ENCODE measurements at places on chromosomes 1 and 21. TPM values are rescaled to one million over a fixed set of nuclear protein-coding genes. Genes with fewer than 3 reads are reported as not detected.

ETV3L gene
- total RNA-seq = not detected

- no peak for DNase-seq
These were observed 7.3 kb downstream of the SCYL3 start for GRCh38 chr1:169886422-169886821.

DNA sequence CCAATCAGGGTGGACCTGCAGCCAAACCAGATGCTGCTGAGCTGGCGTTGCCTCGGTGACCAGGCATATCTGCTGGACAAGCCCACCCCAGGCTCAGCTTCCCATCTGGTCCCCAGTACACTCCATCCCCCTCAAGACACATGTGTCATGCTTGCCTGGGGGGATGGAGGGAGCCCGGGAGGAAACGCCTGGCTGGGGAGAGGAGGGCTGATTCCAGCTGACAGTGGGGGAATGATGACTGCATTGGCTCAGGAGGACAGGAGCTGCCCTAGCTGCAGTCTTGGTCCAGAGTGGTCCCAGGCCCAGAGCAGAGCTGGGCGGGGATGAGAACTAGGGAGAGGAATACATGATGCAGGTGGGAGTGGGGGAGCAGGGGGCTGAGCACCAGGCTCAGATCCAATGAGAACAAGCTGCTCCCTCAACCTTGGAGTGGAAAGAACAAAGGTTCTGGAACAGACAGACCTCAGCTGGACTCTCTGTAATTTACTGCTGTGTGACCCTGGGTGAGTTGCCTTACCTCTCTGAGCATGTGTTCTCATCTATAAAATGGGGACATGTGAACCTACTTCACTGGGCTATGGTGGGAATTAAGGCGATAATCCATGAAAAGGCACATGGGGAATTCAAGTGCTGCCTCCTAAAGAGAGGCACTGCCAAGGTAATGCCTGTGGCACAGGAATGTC, 23.1 kb upstream of the ECE1 start:
- no peak for DNase-seq

- no peak for DNase-seq
These were observed 65.8 kb upstream of the TBX15 start for GRCh38 chr1:119053917-119054316.

DNA sequence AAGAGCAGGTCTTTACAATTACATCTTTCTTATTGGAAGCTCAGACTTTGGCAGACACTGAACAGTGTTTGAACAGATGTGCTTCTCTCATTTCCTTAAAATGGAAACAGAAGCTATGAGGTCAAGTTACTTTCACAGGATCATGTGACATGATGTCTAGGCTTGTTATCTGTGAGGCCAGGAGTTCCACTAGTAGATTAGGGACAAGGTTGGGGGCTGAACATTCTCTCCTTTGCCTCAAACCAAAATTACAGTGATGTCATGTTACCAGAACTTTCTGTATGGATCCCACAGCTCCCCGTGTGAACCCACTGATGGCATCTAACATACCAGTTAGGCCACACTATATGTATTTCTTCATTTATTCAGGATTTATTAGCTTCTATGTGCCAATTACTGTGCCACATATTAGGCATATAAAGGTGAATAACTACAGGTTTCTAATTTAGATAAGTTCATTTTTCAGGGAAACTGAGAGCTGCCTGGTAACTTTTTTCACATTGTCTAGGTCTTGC, 6.0 kb downstream of the DYNLT5 start:
- no peak for DNase-seq

- no peak for DNase-seq
These were observed 54.1 kb downstream of the LUZP1 start for GRCh38 chr1:23114424-23115079.

DNA sequence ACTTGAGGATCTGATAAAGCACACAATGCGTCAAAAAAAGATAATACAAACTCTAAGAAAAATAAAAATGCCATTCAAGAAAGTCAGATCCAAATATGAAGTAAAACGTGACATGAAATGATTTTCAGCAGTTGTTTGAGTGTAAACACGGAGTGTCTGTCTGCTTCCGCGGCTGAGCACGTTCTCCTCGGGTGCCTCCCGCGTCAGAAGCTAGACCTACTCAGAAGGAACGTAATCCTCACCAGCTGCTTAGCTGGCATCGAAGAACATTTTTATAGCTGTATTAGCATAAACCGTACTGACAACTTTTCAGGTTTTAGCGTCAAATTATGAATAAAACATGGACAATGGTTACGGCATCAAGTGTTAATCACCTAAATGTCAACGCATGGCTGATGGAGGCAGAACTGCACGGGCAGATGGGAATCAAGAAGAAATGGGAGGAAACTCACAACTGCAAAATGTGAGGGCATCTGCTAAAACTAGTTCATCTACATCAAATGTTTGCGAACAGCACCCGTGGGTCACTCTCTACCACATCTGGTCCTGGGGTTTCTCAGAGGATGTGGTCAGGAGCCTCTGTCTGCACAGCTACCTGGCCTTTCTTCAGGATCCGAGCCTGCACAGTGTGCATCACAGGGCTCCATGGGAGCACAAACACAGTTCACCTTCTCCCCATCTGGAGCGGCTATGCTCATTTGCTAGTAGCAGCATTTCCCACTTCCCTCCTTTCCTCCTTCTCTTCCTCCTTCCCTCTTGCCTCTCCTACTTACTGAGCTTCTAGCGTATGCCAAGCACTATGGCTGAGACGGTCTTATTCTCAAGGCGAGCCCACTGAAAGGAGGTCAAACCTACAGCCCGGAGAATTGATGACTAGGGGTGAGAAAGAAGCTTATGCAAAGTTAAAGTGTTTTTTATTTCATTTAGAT, 40.0 kb downstream of the RCAN1 start:
- no peak for DNase-seq

GRCh38 chr21:21661741-21662140, 663.5 kb downstream of the NCAM2 start:
- no peak for DNase-seq

DNA sequence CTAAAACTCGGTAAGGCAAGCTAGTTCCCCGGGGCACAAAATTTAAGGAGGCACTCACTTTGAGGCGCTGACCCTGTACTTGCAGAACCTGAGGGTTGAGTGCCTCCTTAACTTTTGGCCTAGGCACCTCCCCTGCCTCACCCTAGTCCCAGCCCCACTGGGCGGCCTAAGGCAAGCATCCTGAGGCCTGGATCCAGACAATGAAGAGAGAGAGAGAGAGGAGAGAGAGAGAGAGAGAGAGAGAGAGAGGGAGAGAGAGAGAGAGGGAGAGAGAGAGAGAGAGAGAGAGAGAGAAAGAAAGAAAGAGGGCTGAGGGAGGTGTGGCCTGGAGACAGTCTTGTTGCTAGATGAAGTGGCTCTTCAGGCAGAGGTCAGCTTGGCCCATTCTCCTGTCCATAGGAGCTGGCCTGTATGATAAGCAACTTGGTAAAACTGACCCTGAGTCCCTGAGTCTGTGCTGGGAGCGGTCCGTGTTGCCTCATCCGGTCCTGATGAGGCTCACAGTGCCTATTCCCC, 7.4 kb upstream of the LRRN2 start:
- no peak for DNase-seq
